ENCODE measurements at places on chromosomes 1 and 21. TPM values are rescaled to one million over a fixed set of nuclear protein-coding genes. Genes with fewer than 3 reads are reported as not detected.

- DNase-seq = no peak
Measured at GRCh38 chr1:145771056-145771455, 51.8 kb downstream of the CD160 start.

GRCh38 chr1:211923095-211923494 lies 92.5 kb upstream of the LPGAT1 start:
- no peak for DNase-seq

PAPPA2 gene
- polyA plus RNA-seq = 88.4 TPM

DNA sequence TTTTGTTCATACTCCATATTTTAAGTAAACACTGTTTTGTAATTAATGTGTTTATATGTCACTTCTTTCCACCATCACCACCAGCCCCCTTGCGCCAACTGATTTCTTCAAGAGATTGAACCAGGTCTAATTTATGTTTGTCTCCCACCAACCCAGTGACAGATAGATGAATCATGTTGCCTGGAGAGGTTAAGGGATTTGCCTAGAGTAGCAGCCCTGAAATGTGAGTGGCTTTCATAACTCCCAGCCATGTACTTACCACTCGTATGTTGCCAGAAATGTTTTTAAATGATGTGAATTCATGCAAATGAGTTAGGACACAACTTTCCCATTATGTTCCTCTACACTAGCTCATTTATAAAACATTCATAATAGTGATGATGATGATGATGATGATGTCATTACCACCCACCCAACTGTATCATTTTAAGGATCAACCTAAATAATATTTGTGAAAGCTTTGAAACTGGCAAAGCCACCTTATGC lies 86.9 kb downstream of the LRRC8D start:
- DNase-seq = no peak

GRCh38 chr1:156270314-156270713 lies 12.3 kb downstream of the SMG5 start:
- DNase-seq = no peak

DNA sequence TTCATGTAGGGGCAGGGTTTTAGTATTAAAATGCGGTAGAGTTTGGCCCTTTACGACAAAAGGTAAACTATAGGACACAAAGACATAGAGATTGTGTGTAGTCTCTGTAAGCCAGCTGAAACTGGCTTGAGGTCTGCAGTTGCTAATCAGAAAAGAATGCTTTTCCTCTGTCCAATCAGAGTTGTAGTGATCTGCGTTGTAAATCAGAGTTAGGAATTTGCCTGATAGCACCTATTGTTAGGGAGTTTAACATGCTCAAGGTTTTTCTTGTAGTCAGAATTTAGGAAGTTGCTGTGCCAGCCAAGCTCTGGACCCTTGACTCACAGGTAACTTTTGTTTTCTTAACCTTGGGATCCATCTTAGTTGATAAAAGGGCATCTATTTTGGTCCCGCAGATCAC lies 61.2 kb upstream of the VTCN1 start:
- no peak for DNase-seq

DNA sequence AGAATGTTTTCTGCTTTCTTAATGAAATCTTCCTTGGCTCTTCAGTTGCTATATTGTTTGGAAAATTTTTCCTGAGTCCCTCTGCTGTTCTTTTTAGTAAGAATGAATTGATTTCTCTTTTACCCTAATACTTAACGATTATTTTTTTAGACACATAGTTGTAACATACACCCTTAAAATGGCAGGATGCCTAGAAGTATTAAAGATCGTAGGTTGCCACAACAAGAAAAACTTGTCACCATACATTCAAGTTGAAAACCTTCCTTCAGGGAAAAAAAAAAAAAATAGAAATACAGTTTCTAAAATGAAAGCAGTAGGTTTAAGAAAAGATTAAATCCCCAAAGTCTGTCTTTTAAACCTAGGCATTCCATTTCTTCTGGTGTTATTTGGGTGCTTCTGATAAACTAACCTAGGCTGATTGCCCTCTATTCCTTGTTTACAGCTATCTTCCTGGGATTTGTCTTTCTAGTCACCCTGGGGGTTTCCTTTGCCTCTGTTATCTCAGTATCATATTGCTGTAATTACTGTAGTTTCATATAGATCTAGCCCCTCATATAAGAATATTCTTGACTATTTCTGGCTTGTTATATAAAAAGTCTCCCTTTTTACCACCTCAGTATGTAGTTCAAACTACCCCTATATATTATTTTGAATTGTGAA lies 16.8 kb downstream of the SUCO start:
- DNase-seq = no peak

PFDN2 gene
- polyA plus RNA-seq = 61.2 TPM

SERPINC1 gene
- polyA plus RNA-seq = 0.28 TPM

- DNase-seq = no peak
Measured at GRCh38 chr1:115214098-115214497, 124.0 kb downstream of the NGF start.

- no peak for DNase-seq
Measured at GRCh38 chr1:9253004-9253403, 18.4 kb downstream of the H6PD start.

- no peak for DNase-seq
Measured at GRCh38 chr21:26977746-26978145, 10.9 kb upstream of the ADAMTS5 start.

GRCh38 chr1:158924677-158925076 lies 6.7 kb upstream of the PYHIN1 start:
- DNase-seq = no peak

APOBEC4 gene
- 0.10 TPM for polyA plus RNA-seq

ACTN2 gene
- 0.37 TPM for polyA plus RNA-seq

GRCh38 chr1:115555446-115555845 lies 86.3 kb upstream of the VANGL1 start:
- no peak for DNase-seq

- DNase-seq = no peak
Measured at GRCh38 chr1:88284066-88284465, 400.0 kb upstream of the PKN2 start.

- no peak for DNase-seq
Measured at GRCh38 chr1:110341146-110341871, 2.1 kb downstream of the RBM15 start.

DNA sequence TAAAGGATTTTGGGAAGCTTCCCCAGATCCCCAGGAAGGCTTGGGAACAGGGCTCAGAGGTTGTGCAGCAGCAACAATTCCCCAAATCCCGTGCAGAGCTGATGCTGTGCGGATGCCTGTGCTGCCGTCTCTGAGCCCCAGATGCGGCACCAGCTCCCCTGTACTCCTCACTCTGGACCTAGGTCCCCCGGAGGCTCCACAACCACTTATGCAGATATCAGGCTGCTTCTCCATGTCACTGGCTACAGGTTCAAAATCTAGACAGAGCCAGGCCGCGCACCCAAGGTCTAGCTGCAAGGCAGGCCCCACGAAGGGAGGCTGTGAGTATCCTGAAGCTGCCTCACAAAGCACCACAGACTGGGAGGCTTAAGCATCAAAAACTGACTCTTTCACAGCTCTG lies 81.6 kb downstream of the PDE9A start:
- DNase-seq = no peak

DNA sequence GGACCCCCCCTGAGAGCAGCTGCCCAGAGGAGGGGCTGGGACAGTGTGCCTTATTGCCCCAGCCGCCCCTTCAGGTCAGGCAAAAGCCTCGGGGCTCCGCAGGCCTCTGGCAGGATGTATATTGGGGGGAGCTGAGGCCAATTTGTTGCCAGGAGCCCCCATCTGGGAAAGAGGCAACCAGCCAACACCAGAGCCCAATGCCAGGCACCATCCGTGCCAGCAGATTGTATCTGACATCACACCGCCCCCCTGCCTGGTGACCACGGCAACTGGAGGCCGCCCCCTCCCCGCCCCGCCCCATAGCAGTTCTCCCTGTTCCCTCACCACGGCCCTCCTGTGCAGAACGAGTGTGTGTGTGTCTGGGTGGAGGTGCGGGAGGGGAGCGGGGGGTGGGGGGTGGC lies 3.6 kb upstream of the PLEKHG5 start:
- DNase-seq = no peak

SMYD2 gene
- 54.9 TPM for polyA plus RNA-seq

GRCh38 chr1:191026828-191027227 lies 549.2 kb upstream of the BRINP3 start:
- no peak for DNase-seq

- DNase-seq = no peak
Measured at GRCh38 chr21:42222386-42222785, 3.4 kb downstream of the ABCG1 start.

- DNase-seq = no peak
Measured at GRCh38 chr1:34236089-34236488, 59.4 kb downstream of the C1orf94 start.

GRCh38 chr1:5856246-5856815 lies 135.9 kb downstream of the NPHP4 start:
- no peak for DNase-seq

DNA sequence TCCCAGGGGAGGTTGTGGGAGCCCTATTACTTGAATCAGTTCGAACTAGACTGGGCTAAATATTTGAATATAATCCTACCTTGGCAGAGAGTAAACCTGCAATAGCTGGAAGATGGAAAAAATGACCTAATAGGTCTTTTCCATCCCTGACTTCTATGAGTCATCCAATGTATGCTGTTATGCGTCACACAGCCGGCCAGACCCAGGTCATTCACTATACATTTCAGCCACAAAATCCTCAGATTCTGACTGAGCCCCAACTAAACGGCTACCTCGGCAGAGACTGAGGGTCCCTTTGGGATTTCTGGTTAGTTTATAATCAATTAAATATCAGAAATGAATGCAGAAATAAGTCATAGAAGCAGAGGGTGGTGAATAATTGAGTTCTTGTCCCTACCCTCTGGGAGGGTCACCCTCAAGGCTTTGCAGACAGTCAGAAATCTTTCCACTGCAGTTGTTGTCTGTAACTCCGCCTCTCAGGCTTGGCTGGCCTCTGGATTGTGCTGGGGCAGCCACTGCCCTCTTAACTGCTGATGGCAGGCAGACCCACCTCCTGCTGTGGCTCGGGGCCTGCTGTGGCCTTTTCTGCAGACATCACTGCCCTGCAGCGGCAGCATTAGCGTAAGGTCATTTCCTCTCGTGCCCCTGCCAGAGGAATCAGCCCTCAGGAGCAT lies 240.5 kb downstream of the TGFB2 start:
- no peak for DNase-seq

ITLN2 gene
- not detected for polyA plus RNA-seq

DNA sequence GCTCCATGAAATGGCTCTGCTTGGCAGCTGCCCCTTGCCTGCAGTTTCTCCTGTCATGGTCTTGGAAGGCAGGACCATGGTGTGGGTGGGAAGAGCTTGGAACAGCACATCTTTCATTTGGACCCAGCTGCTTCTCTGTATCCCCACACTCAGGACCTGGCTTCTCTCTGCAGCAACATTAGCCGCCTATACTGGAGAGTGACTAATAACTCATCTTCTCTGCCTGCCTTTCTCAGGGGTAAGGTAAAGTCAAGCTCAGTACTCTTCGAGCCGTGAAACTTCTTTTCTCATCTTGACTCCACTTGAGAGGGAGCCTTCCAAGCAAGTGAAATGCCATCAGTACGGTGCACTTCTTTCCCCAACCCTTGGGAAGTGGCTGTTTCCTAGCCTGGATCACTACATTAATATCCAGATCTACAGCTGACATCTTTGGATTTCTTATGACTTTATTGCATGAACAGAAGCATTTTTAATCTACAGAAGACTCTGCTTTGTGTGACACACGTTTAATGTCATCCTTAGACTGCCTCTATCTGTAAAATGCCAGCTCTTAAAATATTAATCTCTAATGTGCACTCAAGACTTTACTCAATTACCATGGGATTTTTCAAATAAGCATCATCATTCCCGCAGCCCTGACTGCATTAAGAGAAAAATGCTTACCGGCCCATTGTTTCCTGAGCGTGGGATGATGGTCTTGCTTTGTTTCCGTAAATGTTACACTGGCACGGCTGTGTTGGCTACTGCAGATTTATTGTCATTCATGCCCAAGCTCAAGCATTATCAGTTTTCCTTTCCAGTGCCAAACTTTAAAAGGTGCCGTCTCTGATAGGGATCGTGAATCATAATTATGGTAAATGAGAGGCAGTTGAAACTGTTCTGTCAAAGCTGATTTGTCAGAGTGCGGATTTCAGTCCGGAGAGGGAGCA lies 242.9 kb downstream of the HHAT start:
- DNase-seq = no peak

CYP2J2 gene
- polyA plus RNA-seq = 1.4 TPM

S100A1 gene
- 18.5 TPM for polyA plus RNA-seq

DNA sequence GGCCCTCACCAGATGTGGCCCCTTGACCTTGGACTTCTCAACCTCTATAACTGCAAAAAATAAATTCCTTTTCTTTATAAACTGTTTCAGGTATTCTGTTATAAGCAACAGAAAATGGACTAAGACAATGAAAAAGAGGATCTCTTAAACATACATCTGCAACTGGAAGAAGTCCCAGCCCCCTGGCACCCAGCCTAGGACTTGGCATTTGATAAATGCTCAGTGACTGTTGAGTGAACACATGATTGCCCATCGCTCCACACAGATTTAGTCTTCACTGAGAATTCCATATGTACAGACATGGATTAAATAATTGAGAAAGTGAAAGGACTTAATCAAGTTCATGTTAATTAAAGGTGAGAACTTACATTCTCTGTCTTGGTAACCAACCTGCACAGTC lies 344.9 kb upstream of the RUNX1 start:
- no peak for DNase-seq

DCDC2B gene
- 1.9 TPM for polyA plus RNA-seq

DNA sequence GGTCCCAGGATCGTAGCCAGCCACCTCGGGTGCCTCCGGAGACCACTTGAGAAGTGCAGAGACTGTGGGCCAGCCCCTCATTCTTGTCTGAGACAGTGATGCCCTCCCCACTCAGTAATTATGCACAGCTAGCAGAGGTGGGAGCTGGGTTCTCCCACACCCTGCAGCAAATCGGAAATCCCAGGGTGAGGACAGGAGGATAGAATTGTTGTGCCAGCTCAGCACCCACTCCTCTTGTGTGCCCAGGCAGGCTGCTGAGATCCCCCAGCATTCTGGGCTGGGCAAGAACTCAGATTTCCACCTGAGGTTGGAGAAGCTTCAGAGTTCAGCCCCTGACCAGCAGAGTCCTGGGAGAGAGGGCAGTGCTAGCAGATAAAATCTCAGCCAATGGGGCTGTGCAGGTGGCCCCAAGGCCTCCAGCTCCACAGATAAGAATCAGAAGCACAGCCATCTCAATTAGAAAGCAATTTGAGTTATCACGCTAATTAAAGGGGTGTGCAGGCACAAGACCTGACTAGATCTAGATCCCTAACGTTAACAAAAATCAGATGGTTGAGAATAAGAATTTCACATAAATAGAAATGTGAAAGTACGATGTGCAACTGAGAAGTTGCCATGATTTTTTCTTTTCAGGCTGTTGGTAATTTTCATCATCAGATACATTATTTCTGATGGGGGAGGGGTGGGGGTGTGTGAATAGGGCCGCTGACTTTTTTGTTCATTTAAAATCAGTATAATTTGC lies 45.5 kb upstream of the IRF2BP2 start:
- no peak for DNase-seq

- DNase-seq = no peak
Measured at GRCh38 chr1:47647327-47647845, 209.5 kb downstream of the FOXD2 start.

GRCh38 chr1:67332653-67333529 lies 25.2 kb downstream of the IL12RB2 start:
- no peak for DNase-seq

DNA sequence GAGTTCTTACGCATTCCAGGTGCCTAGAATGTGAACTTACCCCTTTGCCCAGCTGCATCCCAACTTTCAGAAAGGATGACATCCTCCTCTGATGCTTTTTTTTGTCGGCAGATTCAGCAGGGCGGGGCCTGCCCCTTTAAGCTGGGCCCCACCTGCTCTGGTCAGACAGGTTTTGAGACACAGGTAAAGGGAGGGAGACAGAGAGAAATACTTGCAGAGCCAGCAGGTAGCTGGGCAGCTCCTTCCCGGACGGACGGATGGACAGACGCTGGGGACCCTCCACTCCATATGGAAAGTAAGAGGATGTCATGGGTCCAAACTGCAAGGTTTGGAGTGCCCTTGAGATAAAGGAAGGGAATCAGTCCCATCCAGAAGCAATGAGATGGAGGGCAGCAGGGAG lies at the start of gene TMEM79:
Gene TMEM79 (plus strand): TSS at position 214 of the 400 bp plus-strand sequence. CDS start 902 bp downstream, outside the sequence.
- no peak for DNase-seq

Measured in left kidney (tissue), 8 donors.